ENCODE measurements at places on chromosomes 3 and 15.

GRCh38 chr3:69739204-69740102, at the start of gene MITF:
Gene MITF, plus strand, starts transcription at chr3:69739464. Its CDS starts 134 bp downstream, at chr3:69739598.
- DNase-seq: peak; percentile 81

GRCh38 chr15:58553365-58553918, 121.7 kb downstream of the LIPC start:
- no peak for DNase-seq

- DNase-seq: no peak
Measured at GRCh38 chr3:169699536-169700050, 36.1 kb upstream of the MECOM start.

DNA sequence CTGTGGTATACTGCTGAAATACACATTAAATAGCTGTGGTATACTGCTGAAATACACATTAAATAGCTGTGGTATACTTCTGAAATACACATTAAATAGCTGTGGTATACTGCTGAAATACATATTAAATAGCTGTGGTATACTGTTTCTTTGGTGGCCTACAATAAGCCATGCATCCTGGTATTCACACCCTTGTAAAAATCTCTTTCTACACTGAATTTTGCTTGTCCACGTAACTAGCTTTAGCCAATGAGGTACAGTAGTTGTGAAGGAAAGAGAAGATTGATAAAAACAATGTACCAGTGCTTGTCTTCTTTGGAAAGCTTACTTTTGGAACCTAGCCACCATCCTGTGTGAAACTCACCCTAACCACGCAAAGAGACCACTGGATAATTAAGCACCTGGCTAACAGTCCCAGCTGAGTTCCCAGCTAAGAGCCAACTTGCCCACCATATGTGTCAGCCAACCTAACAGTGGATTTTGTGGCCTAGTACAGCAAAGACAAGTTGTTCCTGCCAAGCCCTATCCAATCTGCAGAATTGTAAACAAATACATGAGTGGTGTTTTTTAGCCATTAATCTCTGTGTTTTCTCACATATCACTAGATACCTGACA, 103.4 kb upstream of the MELTF start:
- no peak for DNase-seq

GRCh38 chr3:15606434-15606891, 4.9 kb downstream of the BTD start:
- no peak for DNase-seq

GRCh38 chr15:62272290-62272689, 107.2 kb upstream of the C2CD4B start:
- no peak for DNase-seq

Measured in NCI-H2081 (cell line).